Stimulated activated CD8-positive, alpha-beta memory T cell treated with anti-CD3 and anti-CD28 coated beads, Interleukin-7, amount 100 ng/mL, for 1 hour (primary cell): ENCODE measurements at places on chromosomes 1 and 21.

- DNase-seq, result no peak
Measured at GRCh38 chr1:79353224-79353623, 346.7 kb upstream of the ADGRL4 start.

DNA sequence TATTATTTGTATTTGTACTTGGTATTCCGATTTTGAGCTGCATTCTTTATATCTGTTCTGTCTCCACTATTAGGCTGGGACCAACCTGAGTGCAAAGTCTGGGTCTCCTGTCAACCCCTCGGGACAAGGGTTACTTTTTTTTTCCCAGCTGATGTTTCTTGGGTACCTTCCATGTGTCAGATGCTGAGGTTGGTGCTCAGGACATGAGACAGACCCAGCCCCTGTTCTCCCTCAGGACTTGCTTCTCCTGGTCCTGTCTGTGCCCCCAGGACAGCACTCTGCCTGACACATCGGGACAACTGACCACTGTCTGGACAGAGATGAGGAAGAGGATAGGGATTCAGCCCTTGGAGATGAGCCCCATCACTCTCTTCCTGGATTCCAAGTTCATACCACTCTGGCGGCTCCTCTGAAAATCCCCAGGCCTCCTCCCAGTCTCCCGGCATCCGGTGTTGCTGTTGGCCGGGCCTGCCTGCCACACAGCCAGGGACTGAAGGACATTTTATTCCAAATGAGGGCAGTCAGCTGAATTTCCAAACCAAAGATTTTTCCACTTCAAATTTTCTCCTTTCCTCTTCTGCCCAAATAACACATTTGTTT is 55.6 kb upstream of the FMOD start:
- no peak for DNase-seq

- no peak for DNase-seq
Measured at GRCh38 chr1:194442901-194443575, 1256.6 kb upstream of the B3GALT2 start.

GRCh38 chr1:160628799-160629263 is 18.0 kb downstream of the SLAMF1 start:
- no peak for DNase-seq

DNA sequence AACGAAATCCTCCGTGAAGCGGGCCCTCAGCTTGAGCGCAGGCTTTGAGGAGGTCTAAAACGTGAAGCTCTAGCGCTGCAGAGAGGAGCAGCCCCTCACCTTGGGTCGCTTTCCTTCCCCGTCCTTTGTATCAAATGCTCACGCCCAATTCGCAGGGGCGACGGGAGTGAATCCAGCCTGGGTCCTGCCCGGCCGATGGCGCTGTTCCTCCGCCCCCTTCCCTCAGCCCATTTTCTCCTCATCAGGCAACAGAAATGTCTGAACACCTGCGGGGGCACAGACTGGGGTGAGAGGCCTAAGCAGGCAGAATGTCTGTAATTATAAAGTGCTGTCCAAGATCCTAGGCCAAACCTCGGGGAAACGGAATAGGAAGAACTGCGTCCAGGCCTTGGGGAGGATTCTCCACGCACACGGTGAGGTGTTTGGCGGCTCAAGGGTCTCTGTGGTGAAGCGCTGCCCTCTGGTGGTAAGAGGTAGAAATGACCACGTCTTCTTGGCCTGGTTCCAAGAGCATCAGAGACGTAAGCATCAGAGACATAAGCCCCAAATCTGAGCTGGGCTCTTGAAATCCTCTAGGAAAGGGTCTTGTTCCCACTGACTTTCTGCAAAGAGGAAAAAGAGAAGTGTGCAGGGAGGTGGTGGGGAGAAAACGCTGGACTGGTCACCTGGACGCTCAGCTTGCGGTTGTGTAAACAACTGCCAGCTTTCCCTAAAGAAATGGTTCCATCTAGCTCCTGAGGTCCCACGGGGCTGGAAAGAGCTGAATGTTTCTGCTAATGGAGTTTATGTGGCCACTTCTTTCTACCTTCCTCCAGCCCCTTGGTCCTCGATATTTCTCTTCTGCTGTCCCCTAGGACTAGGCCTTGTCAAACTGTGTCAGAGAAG is 92.1 kb upstream of the CD53 start:
- DNase-seq, result peak; percentile 35
